ENCODE measurements at places on chromosomes 1 and 21.

DNA sequence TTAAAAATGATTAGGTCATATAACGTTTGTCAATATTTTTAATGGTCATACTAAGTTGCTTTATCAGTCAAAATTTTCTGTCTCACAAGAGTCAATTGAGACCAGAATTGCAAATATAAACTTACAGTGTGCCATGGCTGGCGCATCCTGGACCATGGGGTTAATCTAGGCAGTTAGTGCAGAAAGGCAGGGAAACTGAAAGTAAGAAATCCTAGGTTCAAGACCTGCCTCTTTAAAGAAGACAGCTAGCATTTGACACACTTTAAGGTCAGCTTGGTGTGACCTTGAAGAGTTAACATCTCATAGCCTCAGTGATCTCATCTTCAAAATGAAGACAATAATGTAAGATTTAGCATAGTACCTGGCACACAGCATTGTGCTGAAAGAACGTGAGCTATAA lies 210.0 kb upstream of the DAB1 start:
- no peak for DNase-seq

- DNase-seq = no peak
Measured at GRCh38 chr21:26754853-26755252, 90.4 kb downstream of the ADAMTS1 start.

DNA sequence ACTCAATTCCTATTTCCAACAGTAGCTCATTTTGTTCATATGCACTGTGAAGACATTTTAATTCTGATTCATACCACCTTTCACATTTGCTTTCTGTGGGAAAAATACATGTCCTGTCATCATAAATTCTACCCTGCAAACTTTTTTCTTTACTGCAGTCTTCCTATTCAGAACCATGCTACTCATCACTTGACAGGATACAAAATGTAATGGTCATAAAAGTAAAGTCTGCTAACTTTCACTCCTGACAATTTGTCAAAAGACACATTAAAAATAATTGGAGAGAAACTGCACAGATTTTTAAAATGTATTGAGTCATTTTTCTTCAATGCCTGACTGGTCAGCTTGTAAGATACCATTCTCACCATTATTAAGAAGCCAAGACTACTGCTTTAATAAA lies 1817.1 kb downstream of the BRINP3 start:
- DNase-seq = no peak

- DNase-seq = no peak
Measured at GRCh38 chr1:51859333-51859732, 19.2 kb downstream of the NRDC start.

DNA sequence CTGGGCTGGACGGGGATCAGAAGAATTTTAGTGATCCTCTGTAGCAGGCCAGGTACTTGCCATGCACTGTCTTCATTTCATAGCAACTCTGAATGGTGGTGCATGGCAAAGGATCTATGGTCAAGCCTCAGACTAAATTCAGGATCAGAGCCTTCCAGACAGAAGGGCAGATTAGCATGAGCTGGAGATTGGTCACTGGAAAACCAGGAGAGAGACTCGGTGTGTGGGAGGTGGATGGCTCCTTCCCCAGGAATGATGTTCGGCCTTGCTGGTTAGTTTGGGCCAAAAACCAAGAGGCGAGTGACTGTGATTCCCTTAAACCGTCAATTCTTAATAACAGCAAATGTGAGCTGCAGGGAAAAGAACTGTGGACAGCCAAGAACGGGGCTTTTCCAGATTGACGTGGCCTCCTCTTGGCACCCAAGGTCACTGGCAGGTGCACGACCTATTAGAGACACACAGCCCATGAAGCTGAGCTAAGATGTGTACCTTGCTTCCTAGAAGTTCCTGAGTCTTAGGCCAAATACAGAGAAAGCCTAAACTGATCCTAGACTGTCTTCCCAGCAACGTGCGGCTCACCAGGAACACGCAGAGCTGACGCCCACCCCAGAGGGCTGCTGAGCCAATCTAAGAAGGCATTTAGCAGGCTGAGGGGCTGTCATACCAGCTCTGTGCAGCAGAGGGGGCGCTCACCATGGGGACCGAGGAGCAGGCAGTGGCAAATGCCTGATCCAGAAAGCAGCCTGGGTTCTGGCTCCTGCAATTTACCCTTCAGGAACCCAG lies 18.5 kb downstream of the ALDH4A1 start:
- peak; percentile 84 for DNase-seq

GRCh38 chr1:184027826-184028695 lies 9.5 kb downstream of the COLGALT2 start:
- no peak for DNase-seq

DNA sequence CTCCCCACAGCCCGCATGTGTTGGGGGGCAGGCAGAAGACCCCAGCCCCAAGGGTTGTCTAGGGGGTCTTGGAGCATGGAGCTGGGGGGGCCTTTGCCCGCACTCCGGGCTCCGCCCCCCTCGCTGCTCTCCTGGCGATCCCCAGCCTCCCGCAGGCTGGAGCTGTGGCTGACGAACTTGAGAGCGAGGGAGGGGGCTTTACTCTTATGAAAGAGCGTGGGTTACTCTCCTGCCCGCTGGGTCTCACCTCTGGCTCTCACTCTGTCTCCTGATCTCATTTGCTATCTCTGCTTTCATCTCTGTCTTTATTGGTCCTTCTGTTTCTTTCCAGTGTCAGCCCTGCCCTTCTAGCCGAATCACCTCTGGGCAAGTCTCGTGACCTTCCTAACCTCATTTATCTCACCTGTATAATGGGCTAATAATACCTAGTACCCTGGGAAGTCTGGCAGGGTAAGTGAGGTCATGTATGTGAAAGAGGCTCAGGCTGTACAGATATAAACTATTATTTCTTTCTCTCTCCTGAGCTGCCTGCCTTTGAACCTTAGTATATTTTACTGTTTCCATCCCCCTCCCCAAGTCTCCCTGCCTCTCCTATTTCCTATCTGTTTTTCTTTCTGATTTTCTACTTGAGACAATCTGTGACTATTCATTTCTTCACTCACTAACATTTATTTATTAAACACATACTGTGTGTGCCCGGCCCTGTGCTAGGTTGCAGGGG lies 731 bp downstream of the EFNA4 start:
- peak; percentile 78 for DNase-seq

Measured in cardiac muscle cell (in vitro differentiated cells and primary cell).